RWPE1 (cell line): ENCODE measurements at places on chromosomes 12 and 14.

GRCh38 chr12:46358791-46359666 lies 13.5 kb downstream of the SLC38A2 start:
- DNase-seq, result no peak

GRCh38 chr12:92413286-92413685 lies 267.6 kb upstream of the BTG1 start:
- no peak for DNase-seq

DNA sequence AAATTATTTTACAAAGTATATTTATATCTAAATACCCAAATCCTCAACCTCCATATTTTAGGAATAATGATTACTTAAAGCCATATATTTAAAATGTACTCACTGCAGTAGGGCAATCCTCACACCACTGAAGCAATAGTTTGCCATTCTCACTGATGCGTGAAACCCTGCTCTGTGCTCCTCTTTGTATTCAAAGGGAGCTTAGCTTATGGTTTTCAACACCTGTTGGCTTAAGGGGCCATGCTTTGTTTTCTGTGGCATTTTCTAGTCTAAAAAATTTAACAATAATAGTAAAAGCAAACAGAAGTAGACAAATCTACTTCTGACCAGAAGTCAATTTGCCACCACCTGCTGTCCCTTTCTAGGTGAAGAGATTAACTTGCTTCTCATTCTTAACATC lies 294.6 kb downstream of the FLRT2 start:
- no peak for DNase-seq

DNA sequence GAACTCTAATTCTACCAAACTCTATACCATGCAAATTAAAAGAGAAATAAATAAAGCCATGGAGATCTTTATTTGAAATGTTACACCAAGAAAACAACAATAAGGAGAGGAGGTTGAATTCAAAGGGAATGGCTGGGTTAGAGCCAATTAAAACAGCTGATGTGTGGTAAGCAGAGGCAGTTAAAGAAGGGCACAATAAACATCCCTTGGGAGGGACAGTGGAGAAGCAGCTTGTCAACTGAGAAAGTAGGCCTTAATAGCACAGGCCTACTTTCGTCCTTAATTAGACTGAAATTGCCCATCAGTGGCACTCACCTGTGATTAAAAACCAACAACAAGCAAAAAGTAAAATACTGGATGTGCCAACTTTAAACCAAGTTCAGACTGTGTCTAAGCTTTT lies 16.3 kb upstream of the NAV3 start:
- DNase-seq, result no peak

GRCh38 chr12:10700581-10700980 lies 22.5 kb downstream of the YBX3 start:
- DNase-seq, result no peak

GRCh38 chr12:3520711-3521110 lies 29.7 kb downstream of the PRMT8 start:
- no peak for DNase-seq
